ENCODE measurements at places on chromosomes 12 and 14.

DNA sequence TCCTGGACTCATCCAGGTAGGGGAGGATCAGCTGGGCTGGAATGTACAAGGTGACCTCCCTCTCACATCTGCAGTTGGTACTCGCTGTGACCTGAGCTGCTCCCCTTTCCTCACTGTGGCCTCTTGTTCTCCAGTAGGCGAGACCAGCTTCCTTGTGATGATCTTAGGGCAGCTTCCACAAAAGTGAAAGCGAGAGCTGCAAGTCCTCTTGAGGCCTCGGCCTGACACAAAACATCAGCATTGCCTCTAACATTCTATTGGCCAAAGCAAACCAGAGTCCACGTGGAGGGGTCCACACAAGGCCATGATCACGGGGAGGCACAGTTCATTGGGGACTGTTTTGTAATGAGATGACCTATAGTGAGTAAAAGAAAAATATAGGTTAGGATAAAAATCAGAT is 127.5 kb downstream of the SMOC1 start:
- no peak for DNase-seq

DNA sequence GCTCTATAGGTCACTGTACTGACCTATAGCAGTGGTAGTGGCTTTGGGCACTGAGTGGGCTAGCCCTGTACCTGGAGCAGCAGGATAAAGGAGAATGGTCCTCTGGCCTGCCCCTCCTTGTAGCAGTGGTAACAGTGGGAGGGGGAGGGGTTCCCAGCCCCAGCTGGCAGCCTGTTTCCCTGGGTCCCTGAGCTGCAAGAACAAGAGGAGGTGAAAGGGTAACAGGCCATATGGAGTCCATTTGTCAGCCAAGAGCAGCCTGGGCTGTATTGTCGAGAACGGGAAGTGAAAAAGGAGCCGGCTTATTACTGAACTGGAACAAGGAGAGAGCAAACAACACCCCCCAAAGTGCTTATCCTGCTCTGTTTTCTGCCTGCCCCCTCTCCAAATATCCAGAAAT is 73.8 kb upstream of the SRSF5 start:
- DNase-seq = no peak

GRCh38 chr12:89695100-89695499 is 13.5 kb downstream of the ATP2B1 start:
- DNase-seq = peak; percentile 30

DNA sequence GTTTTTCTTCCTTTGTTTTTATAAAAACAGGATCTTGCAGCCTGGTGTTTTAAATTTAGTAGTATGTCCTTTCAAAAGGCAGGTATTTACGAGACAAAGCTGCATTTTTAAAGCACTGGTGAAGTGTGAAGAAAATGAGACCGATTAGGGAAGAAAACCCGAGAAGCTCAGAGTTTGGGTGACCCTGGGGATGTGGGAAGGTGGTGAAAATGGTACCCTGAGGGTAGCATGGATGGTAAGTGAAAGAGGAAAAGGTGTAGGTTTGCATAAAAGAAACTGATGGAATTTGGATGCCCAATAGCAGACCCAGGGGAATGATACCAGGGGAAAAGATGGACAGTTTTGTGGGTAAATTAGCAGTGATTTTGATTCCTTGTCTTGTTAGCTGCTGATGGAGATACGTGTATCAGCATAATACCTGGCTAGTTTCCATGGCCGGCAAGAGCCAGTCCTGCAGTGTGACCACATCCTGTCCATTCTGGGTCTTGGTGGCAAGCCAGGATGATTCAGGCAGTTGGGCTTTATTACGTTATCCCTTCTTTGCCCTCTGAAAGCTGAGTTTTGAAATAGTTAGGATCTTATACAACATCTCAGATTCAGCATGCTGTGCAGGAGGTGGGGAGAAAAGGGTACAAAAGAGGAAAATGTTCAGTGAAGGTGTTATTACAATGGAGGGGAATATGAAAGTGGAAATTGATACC is 8.9 kb downstream of the BICD1 start:
- DNase-seq = peak; percentile 97

DNA sequence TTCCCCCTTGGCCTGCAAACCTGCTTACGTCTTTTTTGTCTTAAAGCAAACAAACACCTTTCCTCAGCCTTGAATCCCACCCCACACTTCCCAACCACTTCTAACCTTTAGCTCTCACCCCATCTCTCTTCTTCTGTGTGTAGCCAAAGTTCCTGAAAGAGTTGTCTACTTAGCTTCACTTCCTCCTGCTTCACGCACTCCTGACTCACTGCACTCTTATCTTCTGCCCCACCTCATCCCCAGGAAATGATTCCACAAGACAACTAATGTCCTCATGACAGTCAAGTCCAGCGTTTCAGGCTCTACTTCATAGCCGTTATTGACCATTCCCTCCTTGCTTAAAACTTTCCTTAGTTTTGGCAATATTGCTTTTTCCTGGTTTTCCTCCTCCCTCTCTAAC is 22.4 kb downstream of the EIF2B2 start:
- peak; percentile 62 for DNase-seq

DNA sequence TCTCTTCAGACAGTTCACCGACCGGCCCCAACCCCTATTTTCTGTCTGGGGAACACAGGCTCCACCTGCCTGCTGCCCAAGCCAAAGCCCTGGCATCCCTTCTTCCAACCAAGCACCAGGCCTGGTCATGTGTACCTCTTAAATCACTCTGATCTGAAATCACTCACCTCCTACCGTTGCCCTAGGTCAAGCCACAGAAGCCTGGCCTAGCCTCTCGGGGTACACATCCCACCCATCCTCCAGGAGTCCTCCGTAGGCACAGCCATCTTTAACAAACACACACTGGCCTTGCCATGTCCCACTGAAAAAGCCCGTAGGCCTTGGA is 81.8 kb downstream of the IRF2BPL start:
- DNase-seq = no peak

- DNase-seq = no peak
Observed at GRCh38 chr14:103164779-103165178, 41.5 kb downstream of the TNFAIP2 start.

DNA sequence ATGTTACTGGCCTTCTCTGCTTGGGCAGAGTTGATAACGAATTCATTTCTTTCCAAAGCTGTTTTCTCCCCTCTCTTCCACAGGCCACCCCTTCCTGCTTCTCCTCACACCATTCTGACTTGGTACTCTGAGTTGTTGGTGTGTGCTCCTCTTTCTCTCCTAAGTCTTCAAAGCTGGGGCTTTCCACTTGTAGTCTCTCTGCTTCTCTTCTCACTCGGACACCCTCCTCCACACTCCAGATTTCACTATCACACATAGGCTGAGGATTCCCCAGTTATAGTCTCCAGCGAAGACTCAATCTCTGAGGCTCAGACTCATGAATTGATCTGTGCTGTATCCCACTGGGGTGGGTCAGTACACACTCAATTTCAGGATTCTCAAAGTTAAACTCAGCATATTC is 201.0 kb downstream of the SSPN start:
- DNase-seq = no peak

- DNase-seq = peak; percentile 65
Observed at GRCh38 chr12:124391340-124392261, 96.7 kb downstream of the RFLNA start.

DNA sequence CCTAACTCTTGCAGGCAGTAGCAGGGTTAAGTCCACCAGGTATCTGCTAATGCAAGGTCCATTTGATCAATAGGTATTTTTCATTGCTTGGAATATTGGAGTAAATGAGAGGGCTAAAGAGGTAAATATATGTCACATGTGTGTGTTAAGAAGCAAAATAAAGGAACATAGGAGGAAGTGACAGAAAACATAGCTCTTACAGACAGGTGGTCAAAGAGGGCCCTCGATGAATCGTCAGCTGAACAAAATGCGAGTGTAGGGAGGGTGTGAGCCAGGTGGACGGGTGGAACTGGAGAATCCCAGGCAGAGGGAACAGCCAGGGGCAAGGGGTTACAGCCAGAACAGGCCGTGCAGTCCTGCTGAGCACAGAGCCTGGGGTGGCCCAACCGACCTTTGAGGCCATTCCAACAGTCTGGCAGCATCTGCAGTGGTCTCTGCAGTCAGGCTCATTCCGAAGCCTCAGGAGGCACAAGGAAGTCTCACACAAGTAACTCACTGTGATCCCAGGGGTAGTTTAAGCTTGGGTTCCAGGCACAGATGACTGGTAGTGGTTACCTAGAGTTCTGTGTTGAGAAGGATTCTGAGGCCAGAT is 43.2 kb downstream of the CCDC88C start:
- no peak for DNase-seq

- DNase-seq = peak; percentile 78
Observed at GRCh38 chr14:73758392-73759182, 44.4 kb upstream of the PNMA1 start.

GRCh38 chr12:132085291-132085635 is 58.9 kb downstream of the DDX51 start:
- DNase-seq = no peak

DNA sequence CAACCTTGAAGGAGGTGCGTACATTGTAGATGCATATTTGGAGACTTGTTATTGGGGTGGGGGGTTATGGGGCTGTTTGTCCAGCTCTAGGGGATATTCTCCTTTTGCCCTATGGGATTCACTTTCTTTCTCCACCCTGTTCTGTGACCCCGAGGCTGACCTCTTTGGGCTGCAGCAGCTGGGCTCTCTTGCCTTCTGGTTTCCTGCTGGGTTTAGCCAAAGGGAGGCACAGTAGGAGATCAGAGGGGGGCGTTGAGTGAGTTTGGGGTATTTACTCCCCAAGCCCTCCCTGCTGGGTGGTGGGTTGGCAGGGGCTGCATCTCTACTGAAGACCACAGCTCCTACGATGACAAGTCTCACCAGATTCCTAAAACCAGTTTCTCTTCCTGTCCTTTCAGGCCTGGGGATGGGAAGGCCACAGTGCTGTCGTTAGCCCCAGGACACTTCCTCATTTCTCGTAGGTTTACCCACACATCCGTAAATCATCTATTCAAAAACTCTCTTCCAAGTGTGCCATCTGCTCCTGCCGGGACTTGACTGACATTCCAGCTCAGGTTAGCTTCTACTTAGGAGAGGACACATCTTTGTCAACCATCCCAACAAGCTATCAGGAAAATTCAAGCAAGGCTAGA is 127.1 kb downstream of the TMEM30B start:
- DNase-seq = no peak

DNA sequence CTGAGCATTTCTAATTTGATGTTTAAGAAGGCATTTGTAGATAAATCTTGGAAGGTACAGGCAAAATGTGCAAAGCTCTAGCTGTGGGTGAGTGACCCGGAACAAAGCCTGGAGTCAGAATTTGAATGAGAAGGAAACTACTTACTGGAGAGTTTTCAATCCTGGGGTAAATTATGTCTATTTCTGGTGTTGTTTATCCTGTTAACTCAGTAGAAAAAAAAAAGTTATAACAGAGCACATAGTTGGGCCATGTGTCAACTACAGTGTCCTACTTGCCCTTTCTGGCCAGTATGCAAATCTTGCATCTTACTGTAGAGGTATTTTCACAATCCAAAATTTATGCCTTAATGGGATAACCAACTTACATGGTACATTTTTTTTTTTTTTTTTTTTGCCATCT is 182.3 kb downstream of the SYNE2 start:
- DNase-seq = no peak

DNA sequence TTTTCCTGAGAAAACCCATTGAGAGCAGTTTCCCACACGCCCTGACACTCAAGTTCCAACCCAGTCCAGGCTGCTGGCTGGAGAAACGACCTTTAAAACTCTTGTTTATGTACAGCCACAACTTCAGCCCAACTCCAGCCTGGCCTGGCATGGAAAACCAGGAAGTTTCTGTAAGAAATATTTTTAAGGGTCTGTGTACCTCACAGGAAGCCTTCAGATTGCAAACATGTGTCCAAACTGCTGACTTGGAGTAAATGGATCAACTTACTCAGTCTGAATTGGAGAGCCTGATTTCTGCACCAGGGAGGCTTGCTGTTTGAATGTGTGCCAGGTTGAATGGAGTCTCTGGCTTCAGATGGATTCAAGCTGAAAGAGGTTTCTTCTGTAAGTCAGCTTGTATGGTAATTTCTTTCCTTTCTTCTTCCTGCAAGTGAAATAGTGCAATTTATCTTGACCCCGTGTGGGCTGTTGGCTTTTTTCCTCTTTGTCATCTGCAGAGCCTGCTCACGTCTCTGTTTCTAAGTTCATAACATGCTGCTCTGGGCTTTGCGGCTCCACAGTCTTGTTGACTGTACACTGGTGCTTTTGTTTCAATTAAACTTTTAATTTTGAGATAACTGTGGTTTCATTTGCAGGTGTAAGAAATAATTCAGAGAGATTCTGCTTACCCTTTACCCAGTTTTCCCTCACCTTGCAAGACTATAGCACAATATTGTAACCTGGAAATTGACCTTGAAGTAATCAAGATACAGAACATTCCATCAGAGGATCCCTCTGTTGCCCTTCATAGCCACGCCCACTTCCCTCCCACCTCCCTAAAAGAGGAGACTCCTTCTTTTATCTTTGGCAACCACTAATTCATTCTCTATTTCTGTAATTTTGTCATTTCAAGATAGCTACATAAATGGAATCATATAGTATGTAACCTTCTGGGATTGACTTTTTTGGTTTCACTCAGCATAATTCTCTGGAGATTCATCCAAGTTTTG is 109.7 kb upstream of the PRMT8 start:
- no peak for DNase-seq

GRCh38 chr14:21268617-21269251 is 508 bp downstream of the HNRNPC start:
- peak; percentile 9 for DNase-seq

- DNase-seq = no peak
Observed at GRCh38 chr12:65803251-65803650, 21.0 kb upstream of the HMGA2 start.

- DNase-seq = no peak
Observed at GRCh38 chr14:98946940-98947339, 325.1 kb downstream of the BCL11B start.

DNA sequence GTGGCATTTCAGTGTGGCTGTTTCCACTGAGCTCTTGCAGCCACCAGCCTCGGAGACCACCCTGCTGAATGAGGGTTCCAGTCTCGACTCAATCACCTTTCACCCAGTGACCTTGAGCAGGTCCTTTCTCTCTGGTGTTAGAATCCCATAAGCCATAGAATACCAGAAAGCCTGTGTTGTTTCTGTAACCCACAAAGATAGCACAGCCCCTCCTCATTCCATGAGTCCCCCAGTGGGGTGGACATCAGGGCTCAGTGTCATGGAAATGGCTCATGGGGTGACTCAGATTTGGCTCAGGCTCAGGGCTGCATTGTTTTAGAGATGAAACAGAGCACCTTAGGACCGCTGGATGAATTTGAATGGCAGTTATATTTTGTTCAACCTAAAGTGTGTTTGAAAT is 171.5 kb downstream of the PTPN11 start:
- DNase-seq = no peak

DNA sequence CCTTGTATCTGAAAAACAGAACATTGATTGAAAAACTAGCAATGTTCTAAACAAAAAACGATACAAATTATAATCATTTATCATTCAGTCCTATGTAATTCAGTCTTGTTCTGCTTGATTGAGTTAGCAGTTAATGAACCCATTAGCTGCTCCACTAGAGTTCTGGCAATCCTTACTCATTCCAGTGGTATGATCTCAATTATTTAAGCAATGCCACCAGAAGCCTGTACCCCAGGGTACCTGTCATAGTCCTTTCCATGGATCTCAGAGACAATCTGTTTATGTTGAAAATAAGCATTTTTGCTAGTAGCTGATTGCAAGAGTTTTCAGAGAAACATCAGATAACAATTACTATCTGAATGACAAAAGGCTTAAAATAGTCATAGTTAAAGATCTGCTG is 115.9 kb downstream of the UNC79 start:
- DNase-seq = no peak

- DNase-seq = no peak
Observed at GRCh38 chr12:111033281-111034082, 113.1 kb upstream of the MYL2 start.

GRCh38 chr12:109014984-109015765 is 5.7 kb downstream of the SVOP start:
- no peak for DNase-seq

- DNase-seq = no peak
Observed at GRCh38 chr14:50061664-50062437, 54.5 kb downstream of the VCPKMT start.
